ENCODE measurements at places on chromosomes 11 and 22.
A peak's percentile ranks its signal among the peaks of the same experiment; 100 is the strongest.

DNA sequence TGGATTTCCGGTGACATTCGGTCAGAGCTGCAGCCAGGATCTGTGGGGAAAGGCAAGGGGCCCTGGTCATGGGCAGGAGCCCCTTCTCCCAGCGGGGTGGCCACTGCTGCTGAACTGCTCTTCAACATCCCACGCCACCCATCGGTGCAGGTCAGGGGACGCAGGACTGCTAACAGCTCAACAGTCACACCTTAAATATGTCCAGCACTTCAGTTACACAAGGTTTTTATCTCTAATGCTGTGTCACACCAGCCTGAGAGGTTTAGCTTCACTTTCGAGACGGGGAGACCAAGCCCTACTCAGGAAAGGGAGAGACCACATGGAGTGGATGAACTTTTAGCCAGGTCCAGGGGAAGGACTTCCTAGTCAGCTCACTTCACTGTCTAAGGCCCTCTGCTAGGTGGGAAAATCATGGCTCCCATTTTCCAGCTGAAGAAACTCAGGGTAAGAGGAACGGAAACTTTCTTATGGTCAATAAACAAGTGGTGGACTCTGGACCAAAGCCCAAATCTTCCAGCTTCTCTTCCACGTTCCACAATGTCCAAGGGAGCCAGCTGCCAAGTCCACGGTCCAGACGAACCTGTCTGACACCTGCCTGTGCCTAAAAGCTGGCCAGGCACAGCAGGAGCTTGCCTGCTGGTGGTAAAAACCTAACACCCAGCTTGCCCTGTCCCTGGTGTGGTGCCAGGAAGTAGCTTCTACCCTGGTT is 21.0 kb upstream of the CHADL start:
- DNase-seq = no peak

DNA sequence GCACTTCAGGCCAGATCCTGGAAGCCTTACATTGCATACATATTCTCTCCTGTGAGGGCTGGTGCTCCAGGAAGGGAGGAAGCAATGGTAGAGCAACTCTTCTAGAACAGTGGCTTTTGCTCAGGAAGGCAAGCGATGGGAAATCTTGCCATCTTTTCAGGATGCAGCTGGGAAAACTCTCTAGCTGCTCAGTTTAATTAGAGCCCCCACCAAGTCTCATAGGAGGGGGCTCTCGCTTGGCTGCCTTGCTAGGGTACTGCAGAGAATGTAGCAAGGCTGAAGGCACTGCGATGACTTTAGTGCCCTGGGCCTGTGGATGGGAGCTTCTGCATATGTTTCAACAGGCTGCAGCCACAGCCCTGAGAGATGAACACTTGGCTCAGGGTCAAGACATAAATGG is 357.2 kb upstream of the SYN3 start:
- no peak for DNase-seq

DNA sequence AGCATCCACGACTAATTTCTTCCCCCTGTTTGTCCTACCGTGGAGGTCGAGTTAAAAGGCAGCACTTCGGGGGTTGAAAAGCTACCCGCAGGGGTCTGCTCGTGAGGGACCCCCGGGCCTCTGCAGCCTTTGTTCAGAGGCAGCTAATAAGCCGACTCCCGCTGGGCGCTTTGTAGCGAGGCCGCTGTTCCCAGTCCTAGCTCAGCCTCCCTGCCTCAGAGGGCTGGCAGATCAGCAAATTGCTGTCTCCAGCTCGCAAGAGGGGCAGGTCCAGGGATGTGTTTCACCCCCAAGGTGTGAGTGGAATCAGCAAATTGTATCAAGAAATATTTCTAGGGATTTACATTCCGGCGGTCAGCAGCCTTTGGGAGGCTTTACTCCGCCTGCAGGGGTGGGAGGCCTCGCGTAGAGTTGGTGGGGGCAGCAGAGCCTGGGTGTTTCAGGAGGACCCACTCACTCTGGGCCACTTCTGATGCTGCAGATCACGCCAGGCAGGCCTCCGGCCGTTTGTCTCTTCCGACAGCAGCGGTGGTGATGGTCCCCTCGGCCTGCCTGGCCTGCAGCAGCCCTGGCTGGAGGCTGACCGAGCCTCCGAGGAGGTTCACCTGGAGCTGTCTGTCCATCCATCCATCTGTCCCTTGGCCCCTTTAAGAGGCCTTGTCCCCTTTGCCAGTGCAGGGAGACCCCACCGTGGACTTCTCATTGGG is 21.6 kb upstream of the KCNQ1OT1 start:
- DNase-seq = no peak

DNA sequence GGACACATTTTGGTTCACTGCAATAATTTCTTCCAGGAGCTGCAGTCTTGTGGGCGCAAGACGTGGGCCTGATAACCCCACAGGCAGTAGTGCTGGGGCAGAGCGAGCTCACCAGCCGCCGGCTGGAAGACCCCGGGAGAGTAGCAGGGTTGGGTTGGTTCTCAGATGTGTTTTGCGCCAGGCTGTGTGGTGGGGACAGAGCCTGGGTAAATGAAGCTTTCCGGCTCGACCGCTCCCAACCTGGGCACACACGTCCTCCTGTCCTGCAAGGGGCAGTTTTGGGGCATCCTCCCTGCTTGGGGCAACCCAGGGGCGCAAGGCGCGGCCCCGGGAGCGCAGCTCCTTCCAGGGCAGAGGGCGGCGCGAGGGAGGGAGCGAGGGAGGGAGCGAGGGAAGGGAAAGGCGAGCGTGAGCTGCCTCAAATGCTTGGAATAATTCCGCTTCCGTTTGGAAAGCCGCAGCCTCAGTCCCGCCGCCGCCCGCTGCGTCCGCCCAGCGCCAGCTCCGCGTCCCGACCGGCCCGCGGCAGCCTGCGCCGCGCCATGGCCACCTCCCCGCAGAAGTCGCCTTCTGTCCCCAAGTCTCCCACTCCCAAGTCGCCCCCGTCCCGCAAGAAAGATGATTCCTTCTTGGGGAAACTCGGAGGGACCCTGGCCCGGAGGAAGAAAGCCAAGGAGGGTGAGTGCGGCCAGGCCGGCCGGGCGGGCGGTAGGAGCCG is at the start of gene PARVA:
Gene PARVA, plus strand, starts transcription at position 466 of the 718 bp plus-strand sequence. Its CDS starts 77 bp downstream, at position 543.
- DNase-seq = peak; percentile 86

GRCh38 chr22:38353701-38354100 is 36.5 kb upstream of the CSNK1E start:
- no peak for DNase-seq

Measured in kidney tubule cell (primary cell).